ENCODE measurements at places on chromosomes 1 and 21.

DNA sequence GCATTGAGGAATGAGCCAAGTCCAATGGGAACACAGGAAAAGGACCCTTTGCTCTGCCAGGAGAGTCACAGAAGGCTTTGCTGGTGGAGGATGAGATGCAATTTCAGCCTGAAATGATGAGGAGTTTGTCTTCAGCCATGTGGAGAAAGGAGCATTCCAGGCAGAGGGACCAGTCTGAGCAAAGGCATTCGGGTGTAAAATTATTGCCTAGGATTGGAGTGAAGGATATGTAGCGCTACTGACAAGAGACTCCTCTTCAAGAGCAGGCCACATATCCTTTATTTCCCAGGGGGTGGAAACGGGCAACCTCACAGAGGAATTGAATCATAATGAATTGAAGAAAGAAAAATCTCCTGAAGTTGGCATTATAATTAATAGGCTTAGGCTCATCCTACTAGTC is 1.1 kb upstream of the CSF1 start:
- DNase-seq = no peak

DNA sequence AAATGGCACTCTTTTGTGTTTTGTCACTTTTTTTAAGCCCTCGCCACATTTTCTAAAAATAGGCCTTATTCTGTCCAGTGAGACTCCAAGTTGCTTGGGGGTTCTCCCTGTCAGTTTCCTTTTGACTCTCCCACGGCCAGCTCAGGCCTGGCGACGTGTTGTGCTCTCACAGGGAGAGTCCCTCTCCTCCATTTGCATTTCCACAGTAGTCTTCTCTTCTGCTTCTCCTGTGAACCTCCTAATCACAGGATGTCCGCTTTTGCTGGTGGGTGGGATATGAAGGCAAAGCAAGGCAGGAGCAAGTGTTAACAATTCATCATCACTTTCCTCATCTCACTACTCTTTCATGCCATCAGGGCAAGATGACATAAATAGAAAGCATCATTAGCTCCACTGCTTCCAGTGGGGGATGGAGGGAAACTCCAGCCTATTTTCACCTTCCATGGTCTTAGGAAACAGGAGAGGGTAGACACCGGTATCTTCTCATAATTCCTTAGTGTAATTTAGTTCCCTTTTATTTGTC is 99.8 kb downstream of the INTS7 start:
- DNase-seq = no peak

- DNase-seq = no peak
Measured at GRCh38 chr1:3249231-3249630, 180.2 kb downstream of the PRDM16 start.

DNA sequence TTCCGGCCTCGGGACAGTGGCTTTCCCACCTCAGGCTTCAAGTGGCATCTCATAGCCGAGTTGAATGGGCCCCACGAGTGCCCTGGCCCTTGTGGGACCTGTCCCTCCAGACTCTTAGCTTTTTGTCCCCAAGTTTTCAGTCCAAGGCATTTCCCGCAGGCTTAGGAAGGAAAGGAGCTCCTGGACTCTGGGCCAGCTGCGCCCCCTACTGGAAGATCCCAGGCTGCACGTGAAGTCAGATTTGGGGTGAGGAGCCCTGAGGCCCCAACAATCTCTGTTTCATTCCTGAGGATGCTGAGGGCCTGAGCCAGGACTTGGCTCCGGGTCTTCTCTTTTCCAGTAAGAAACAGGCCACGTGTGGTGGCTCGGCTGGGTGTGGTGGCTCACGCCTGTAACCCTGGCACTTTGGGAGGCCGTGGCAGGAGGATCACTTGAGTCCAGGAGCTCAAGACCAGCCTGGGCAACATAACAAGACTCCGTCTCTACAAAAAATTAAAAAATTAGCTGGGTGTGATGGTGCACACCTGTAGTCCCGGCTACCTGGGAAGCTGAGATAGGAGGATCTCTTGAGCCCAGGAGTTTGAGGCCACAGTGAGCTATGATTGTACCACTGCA is 67.4 kb downstream of the ARHGEF10L start:
- DNase-seq = no peak

- no peak for DNase-seq
Measured at GRCh38 chr1:115181231-115181630, 91.9 kb upstream of the TSPAN2 start.

DNA sequence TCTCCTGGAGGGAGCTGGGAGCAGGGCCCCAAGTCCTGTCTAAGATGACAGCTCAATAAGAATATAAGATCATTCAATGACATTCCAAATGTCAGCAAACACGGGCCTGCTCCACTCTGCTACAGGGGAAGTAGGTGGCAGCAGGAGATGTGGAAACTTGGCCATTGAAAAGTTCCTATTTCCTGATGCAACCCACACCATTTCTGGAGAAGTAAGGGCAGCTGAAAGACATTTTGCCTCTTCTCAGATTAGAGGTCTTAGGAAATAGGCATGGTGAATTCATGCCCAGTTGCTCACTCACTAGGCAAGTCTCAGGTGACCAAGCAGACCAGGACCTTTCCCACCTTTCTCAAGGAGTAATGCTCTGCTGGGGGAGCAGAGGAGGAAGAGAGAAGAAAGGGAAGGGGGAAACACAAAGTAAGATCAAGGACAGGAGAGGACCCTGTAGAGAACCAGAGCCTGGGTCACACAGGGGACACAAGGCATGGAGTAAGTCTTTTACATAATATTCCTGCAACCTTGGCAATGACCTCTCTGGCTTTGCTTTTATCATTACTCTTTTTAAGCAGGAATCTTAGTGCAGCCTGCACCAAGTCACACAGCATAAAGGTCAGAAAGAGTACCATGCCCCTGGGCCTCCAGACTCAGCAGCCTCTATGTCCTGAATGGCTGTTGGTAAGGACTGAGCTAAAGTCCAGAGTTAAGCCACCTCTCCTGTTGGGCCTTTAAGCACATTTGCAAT is 68.9 kb downstream of the DMAP1 start:
- DNase-seq = no peak

- DNase-seq = no peak
Measured at GRCh38 chr1:209896346-209896745, 41.7 kb upstream of the SYT14 start.

GRCh38 chr1:159853417-159854115 is 8.9 kb downstream of the VSIG8 start:
- no peak for DNase-seq

GRCh38 chr1:16996845-16997244 is 14.9 kb downstream of the ATP13A2 start:
- DNase-seq = no peak

- no peak for DNase-seq
Measured at GRCh38 chr21:16211339-16212303, 481.8 kb downstream of the USP25 start.

GRCh38 chr1:24748191-24749121 is 3.2 kb downstream of the CLIC4 start:
- DNase-seq = no peak

DNA sequence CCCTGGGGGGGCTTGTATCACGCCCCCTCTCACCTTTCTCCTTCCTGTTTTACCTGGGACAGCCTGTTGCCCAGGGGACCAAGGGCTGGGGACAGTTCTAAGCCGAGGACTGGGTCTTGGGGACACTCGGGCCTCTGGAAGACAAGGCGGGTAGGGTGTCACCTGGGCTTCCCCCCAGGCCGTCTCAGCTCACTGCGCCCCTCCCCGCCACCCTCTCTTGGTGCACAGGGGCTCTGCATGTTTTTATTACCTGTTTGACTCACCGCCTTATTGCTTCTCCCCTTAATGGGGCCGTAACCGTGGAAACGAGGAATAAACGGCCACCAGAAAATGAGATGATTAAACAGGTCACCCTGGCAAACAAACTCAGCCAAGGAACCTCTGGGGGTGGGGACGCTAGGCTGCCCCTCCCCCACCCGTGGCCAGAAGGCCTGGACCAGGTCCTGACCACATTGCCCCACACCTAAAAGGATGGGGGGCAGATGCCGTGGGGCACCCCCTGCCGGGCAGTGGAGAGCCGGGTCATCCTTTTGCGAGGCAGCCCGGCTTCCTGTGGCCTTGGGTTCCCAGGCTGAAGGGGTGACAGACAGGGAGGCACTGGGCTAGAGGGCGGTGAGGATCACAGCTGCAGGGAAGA is 109.9 kb downstream of the CASZ1 start:
- DNase-seq = no peak

DNA sequence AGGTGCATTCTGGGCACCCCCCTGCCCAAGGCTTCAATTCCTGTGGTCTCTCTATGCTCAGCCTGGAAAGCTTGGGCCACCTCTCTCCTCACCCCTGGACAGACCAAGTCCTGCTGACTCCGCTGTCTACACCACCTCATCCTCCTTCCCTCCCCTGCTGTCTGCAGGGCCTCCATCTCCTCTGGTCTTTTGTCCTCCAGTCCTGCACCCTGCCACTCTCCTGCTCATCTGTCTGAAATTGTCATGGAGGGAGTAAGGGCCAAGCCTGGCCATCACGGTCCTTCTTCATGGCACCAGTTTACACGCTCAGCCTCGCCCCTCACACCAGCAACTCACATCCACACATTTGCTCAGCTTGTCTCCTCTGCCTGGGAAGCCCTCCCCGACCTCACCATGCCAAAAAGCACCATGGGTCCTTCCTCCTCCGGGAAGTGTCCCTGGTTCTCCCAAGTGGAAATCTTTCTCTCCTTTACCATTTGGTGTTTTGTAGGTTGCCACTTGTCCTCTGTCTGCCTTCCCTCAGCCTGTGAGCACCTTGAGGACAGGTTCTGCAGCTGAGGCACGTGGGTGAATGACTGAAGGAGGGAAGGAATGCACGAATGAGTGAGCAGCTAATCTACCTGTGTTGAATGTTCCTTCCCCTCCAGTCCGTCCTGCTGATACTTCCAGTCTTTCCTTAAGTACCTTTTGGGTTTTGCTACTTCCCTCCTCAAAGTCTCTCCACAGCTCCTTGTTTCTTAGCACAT is 2.1 kb upstream of the SLC2A1 start:
- no peak for DNase-seq

DNA sequence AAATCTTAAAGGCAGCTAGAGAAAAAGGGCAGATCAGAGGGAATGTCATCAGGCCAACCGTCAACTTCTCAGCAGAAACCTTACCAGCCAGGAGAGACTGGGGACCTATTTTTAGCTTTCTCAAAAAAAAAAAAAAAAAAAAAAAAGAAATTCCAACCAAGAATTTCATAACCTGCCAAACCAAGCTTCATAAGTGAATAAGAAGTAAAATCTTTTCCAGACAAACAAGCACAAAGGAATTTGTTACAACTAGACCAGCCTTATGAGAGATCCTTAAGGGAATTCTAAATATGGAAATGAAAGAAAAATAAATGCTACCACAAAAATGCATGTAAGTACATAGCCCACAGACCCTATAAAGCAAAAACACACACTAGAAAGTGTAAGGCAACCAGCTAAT is 267.7 kb downstream of the AKT3 start:
- no peak for DNase-seq

DNA sequence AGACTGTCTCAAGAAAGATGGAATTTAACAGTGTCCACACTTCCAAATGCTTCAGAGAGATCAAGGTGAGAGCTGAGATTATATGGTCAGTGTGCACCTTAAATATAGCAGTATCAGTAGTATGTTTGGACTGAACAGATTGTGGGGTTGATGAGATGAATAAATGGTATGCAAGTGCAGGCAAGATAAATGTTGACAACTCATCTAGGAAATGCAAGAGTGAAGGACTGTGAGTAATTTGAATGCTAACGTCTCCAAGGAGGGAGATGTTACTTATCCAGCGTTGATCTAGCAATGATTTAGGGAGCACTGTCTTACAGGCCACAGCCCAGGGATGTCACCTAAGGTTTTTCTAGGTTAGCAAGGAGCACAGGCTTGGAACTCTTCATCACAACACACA is 170.7 kb upstream of the GALNT2 start:
- no peak for DNase-seq

- no peak for DNase-seq
Measured at GRCh38 chr1:14304381-14304865, 294.1 kb upstream of the KAZN start.

DNA sequence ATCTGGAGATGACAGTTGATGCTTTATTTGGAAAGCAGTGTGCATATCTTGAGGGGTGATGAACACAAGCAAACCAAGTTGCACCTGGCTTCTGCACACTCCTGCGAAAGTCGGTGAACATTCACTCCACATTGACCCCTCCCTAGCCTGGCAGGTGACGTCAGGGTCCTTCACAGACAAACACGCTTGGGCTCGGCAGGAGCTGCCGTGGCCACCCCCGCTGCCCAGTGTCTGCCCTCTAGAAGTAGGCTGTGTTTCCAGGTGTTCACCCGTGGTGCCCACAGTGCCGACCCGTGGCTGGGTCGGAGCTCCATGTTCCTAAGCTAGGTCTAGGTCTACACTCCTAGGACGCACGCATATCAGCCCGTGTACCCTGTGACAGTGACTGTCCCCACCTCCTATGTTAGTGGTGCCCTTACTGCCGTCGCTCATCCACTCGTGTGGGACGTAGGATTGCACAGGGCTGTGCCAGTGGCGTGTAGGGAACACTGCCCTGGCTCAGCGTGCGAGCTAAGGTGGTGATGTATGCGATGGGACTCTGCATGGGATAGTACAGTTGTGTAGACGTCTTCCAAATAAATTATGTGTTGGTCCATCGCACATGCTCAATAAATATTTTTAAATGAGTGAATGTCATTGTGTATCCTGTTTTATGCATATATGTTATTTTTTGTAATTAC is 29.0 kb downstream of the PRMT2 start:
- DNase-seq = no peak

Measured in activated gamma-delta T cell treated with anti-CD3 and anti-CD28 coated beads, Interleukin-2, amount 50 U/mL, for 16 hours (primary cell).